ENCODE measurements at places on chromosomes 3 and 15.

GRCh38 chr15:71662306-71662705, 148.0 kb upstream of the NR2E3 start:
- no peak for DNase-seq

DNA sequence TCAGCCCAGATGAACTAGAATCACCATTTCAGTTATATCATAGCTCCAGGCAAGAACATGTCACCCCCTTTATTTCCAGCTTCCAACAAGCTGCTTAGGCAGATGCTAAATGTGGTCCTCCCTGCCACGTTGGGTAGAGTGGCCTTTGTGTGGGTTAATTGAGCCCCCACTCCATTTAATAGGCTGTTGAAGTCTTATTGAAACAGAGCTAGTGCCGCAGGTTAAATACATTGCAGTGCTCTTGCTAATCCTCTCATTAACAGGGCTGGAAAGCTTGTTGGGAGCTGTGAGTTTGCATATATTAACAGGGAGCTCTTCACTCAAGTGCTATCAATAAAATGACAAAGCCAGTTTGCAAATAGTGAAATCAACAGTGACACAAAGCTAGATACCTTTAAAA, 248.4 kb upstream of the CMC1 start:
- no peak for DNase-seq

DNA sequence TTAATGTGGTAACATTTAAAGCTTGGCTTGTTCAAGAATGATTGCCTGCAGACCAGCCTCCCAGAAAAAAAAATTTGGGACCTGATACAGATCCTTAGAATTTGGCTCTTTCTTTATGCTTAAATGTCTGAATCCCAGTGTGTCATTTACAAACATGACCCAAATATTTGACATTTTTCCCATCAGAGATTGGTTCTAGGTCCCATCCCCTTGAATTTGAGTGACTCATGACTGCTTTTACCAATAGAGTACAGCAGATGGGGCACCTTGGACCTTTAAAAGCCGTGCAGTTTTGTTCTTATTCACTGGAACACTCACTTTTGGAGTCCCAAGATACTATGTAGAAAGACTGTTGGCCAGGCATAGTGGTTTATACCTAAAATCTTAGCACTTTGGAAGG, 231.6 kb downstream of the ZIC1 start:
- DNase-seq, result no peak

GRCh38 chr3:108328821-108329486, 32.6 kb downstream of the HHLA2 start:
- DNase-seq, result no peak

- DNase-seq, result no peak
Observed at GRCh38 chr3:67619991-67620390, 34.4 kb downstream of the SUCLG2 start.

GRCh38 chr3:187264021-187264420, 27.5 kb downstream of the MASP1 start:
- no peak for DNase-seq

GRCh38 chr3:125148016-125148812, 64.3 kb downstream of the SLC12A8 start:
- DNase-seq, result no peak

DNA sequence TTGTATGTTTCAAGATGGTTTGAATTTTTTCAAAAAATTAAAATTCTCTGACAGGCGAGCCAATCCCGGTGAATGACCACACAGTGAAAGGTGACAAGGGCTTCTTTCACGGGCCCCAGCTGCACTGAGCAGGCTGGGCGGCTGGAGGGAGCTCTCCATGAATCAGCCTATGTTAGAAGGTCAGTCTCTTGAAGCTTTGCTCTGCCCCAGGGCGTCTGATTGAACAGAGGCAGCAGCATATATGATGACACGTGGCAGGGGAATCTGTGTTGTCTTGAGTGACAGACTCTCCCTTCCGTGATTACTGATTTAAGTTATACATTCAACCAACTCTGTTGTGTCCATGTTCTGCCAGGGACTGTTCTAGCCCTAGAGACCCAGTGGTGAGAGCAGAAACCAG, 51.5 kb downstream of the ISG20 start:
- DNase-seq, result no peak

DNA sequence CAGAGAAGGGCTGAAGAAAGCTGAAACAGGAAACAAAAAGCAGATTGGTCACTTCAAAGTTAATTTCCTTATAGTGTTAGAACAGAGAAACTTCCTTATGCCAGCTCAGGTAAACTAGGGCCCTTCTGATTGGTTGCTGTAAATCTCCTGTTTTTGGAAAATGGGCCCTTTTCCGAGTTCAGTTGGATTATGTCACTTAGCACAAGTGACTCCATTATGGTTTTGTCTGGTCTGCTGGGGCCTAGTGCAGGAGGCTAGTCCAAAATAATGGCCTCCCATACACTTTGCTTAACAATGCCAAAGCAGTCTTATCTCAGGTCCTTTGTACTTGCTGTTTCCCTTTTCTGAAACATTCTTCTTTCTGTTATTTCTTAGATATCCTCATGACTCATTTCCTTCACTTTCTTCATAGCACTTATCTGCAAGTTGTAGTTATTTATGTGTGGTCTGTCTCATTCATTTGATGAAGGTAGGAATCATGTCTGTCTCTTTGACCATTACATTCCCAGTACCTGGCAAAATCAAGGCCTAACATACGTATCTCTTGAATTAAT, 7.7 kb upstream of the DCP1A start:
- no peak for DNase-seq

DNA sequence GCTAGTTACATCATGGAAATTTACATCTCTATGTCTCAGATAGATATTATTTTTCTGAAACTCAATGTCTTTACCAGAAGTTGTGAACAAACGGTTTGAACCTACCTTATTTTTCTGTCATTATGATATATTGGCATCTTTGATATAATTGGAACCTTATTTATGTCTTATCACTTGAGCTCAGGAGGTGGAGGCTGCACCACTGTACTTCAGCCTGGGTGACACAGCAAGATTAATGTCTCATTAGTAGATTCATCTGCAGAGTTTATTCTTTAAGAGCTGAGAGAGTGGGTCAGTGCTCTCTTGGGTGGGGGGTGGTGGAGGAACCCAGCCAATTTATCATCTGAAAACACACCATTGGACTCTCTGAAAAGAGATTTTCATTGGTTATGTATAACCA, 21.4 kb downstream of the SCG3 start:
- no peak for DNase-seq

DNA sequence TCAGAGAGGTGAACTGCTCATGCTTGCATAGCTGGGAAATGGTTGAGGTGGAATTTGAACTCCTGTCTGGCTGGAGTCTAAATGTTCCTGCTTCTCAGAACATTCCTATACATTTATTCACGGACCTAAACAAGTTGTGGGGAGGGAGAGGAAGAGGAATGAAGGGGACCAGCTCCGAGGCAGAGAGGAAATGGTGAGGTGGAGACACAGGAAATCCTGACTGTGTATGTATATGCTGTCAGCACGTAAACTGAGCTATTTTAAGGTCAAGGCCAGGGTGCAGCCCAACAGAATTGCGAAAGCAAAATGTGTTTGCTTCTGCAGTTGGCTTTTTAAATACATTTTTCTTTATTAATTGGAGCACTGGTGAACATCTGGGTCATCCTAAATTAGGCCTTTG, 74.1 kb upstream of the POMGNT2 start:
- peak; percentile 37 for DNase-seq
